ENCODE measurements at places on chromosomes 2 and 18.
A peak's percentile ranks its signal among the peaks of the same experiment; 100 is the strongest.

DNA sequence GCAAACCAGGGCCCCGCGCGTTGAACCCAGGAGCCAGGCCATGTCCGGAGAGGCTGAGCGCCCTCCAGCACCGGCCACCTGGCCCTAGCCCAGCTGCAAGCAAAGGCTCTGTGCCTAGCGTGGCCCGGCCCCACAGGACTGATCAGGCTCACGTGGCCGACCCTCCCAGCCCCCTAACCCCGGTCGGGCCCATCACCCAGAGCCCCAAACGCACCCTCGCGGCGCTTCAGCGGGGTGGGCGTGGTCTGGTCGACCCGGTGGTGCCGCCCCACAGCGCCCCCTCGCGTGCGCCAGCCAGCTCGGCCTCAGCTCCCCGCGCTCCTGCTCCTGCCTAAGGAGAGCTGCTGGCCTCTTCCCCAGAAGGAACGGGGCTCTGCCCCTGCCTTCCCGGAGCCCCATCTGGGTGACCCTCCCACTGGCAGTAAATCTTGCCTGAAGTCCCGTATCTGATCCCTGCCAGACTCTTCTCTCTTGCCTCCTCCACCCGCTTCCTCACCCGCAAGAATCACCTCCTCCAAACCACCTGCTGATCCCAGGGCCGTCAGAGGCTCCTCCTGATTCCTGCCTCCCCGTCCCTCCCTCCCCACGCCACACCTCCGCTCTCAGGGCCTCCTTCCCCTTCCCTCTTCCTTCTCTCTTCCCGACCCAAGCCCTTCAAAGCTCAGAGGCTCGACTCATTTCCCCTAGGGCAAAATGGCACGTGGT, 12.3 kb upstream of the TEX51 start:
- peak; percentile 76 for DNase-seq

DNA sequence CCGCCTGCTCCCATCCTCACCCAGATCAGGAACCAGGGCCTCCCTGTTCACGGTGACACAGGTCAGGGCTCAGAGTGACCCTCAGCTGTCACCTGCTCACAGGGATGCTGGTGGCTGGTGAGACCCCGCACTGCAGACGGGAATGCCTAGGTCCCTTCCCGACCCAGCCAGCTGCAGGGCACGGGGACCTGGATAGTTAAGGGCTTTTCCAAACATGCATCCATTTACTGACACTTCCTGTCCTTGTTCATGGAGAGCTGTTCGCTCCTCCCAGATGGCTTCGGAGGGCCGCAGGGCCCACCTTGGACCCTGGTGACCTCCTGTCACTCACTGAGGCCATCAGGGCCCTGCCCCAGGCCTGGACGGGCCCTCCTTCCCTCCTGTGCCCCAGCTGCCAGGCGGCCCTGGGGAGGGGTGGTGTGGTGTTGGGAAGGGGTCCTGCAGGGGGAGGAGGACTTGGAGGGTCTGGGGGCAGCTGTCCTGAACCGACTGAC, 31.7 kb downstream of the GPC1 start:
- no peak for DNase-seq

GRCh38 chr2:134014196-134014960, 239.5 kb upstream of the MGAT5 start:
- DNase-seq = no peak

DNA sequence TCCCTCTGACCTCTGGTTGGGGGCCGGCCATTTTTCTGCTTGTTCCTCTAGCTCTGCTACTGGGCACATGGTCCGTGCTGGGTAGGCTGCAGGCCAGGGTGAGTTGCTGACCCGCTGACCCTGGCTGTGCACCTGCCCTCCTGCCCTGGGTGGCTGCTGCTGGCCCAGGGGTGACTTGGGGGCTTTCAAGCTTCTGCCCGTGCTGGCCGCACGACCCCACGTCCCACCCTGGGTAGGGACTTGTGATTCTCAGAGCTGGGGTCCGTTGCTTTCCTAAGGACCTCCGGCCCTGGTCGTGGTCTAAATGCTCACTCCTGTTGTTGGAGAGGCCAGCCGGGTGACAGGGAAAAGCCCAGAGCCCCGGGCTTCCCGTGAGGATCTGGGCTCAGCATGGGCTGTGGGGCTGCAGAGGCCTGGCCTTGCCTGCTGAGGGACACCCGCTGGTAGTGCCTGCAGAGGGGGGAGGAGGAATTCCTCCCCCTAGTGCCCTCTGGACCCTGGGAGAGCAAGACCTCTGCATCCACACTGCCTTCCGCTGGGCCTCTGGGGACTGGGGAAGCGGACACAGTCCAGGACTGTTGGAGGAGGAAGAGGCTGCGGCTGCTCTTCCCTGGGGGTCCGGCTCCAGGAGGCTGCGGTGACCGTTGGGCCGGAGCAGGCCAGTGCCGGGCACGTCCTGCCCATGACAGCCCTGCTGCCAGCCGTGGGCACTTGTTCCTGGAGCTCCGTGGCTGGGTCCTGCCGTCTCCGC, 6.3 kb upstream of the GAL3ST2 start:
- DNase-seq = no peak

DNA sequence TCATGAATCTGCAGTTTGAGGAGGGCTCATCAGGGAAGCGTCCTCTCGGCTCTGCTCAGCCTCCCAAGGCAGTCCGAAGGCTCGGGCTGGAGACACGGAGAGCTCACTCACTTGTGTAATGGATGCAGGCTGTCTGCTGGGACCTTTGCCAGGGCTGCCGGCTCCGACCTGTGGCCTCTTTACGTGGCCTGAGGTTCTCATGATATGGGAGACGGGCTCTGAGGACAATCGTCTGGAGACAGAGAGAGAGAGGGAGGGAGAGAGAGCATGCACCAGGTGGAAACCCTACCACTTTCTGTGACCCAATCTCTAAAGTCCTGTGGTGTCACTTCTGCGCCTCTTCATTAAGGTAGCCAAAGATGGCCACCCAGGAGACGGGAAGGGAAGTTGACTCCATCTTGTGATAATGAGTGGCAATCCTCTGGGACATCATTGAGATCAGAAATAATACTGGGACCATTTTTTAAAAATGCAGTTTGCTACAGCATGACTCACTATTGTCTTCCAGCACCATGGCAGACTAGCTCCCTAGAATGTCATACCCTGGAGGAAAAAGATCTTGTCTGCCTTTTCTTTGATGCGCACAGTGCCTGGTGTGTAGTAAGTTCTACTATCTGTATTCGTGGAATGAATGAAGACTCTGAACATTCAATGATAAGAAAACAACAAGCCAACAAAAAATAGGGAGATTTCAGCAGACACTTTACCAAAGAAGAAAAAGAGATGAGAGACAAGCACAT, 60.2 kb downstream of the CD8B2 start:
- DNase-seq = no peak

DNA sequence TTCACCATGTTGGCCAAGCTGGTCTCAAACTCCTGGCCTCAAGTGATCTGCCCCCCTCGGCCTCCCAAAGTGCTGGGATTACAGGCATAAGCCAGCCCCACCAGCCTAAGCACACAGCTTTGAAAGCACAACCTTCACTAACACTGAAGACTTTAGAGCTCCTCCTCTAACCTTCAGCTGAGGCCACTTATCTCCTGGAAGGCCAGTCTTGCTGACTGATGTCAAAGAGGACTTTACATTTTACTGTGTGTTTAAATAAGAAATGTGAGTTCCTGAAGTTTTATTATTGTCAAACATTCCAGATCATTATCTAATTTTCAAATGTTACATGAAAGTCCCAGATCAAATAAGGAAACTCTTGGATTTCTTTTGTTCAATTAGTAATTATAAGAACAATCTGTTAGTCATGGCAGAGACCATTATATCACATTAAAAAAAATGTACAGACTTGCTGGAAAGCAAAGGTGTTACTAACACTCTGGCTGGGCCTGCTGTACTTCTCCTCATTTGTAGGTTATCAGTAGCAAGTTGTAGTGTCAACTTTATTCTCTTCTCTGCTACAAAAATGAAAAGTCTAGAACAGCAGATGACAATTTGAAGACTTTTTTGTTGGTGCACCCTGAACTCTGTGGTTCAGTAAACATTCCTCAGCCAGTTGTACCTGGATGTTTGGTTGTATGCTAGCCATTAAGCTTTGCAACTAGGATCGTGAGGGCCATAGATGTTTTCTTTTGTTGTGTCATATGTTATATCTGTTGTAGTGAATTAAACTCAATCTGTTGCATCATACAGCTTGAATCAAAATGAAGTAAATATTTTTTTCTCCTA, 80.0 kb downstream of the AOX1 start:
- DNase-seq = no peak

GRCh38 chr2:143728498-143728897, 599.3 kb downstream of the ARHGAP15 start:
- DNase-seq = peak; percentile 13

DNA sequence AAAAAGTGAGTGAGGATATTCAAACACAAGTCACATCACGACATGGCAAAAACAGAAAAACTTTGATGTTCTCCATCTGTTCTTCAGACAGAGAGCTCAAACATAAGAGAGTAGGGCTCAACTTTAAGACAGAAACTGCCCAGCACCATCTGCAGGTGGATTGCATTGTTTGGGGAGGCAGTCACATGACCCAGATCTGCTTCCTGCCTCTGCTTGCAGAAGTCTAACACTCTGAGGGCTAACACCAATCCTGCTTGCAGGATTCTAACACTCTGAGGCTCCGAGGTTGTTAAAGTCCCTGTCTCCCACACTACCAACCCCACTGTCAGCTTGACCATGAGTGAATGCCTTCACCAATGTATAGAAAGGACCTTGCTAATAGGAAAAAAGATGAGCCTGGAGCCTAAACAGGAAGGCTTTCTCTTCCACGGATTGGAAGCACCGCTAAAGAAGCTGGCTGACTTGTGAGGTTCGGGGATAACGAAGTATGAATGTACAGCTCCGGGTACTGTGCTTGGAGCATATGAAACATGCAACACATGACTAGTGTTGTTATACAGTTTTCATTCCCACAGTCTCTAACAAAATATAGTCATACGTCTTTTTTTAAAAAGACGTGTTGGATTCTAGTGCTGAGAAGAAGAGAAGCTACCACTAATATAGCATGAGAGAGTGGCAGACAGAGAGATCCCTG, 176.6 kb upstream of the CREB1 start:
- DNase-seq = peak; percentile 42

- DNase-seq = no peak
These were observed 79.1 kb downstream of the NRP2 start for GRCh38 chr2:205761421-205761820.

DNA sequence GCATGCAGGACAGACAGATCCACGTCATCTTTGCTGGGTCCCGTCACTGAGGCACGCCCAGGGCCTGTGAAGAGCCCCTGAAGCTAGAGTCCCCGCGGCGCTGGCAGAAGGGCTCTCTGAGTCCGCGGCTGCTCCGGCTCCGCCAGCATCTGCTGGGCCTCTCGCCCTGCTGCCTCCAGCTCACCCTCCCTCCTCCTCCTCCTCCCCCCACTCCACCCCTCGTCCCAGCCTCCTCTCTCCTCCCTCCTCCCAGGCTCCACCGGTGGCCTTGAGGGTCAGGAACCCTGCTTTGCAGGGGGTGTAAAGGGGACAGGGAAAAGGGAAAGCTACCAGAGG, at the start of gene TNS1:
TNS1 (minus strand) TSS at position 151 of the 336 bp plus-strand sequence; CDS start at position 28, 123 bp downstream.
- no peak for DNase-seq

DNA sequence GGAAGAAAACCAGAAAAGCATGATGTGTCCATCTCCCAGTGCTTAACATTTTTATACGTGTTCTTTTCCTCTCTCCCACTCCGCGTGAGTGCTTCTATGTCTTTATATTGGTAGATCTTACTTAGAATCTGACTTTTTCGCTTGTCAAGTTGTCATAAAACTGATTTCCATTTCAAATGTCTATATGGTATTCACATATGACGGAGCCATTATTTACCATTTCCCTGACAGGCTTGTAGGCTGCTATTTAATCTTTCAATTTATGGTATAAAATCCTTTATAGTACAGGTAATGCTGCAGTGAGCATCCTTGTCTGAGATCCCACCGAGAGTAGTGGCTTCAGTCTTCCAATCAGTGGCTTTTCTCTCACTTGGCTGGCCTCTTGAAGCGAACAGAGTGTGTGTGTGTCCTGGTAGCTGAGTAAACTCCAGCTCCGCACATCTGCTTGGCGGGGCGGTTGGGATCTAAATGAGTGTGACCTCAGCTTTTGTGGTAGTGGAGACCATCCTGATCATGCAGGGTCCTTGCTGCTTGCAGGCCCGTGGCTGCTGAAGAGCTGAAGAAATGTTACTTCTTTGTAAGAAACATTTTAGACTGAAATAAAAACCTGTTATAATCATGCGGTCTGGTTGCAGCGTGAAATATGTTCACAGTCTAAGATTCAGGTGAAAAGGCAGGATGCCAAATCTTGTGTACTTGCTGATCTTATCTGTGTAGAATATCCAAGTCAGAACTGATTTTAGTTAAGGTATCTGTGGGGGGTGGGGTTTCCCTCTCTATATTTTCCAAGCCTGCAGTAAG, 40.2 kb downstream of the INPP4A start:
- peak; percentile 56 for DNase-seq

GRCh38 chr2:212294816-212295215, 243.8 kb downstream of the ERBB4 start:
- no peak for DNase-seq

- peak; percentile 41 for DNase-seq
These were observed 81.2 kb upstream of the LTBP1 start for GRCh38 chr2:32865399-32866068.

DNA sequence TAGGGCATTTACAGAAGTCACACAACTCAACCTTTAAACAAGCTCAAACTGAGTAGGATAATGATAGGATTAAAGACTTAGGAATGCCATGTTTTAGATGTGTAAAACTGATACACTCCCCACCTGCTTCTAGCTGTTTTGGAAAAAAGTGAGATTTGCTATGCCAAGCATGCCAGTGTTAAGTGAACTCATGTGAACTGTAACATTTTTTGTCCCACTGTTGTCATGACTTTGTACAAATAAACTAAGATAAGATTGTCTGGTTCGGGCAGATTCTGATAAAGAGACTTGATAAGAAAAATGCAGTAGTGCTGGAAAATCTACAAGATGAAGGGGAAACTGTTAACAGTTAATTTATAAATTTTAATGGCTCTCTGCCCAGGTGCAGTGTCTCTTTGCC, 66.5 kb downstream of the GLS start:
- no peak for DNase-seq

DNA sequence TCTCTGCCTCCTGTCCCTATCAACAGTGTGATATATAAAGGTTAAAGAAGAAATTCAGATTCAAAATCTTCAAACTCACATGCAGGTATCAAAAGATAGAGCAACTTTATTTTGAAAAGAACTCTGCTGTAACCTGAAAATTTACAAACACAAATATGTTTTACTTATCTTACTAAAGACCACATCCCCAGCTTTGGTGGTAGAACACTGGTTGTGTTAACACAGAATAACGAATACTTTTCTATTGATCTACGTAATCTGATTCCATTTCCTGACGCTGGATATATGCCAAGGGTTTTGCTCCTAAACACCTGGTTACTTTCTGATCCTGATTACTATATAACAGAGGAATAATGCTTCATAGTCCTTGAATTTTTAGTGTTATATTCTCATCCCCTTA, 23.1 kb upstream of the SLC39A10 start:
- DNase-seq = no peak

DNA sequence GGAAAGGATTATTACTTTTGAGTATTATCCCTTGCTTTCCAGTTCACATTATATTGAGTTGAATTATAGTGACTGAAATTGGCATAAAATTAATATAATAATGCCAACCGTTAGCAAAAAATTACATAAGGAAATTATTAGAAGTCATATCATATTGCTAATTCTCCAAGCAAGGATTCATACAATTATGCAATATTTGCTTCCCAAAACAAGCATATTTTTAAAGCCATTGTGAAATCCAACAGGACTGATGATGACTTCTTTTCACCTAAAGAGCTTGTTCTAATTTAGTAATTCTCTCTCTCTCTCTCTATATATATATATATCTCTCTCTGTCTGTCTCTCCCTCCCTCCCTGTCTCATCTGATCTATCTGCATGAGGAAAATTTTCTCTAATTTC, 283.5 kb downstream of the DSEL start:
- DNase-seq = no peak

GRCh38 chr2:102594445-102595016, 24.8 kb upstream of the SLC9A2 start:
- DNase-seq = no peak

All from activated CD8-positive, alpha-beta T cell treated with anti-CD3 and anti-CD28 coated beads for 36 hours (primary cell).